ENCODE measurements at places on chromosomes 13 and 19. TPM values are rescaled to one million over a fixed set of nuclear protein-coding genes. Genes with fewer than 3 reads are reported as not detected.
A peak's percentile ranks its signal among the peaks of the same experiment; 100 is the strongest.

DNA sequence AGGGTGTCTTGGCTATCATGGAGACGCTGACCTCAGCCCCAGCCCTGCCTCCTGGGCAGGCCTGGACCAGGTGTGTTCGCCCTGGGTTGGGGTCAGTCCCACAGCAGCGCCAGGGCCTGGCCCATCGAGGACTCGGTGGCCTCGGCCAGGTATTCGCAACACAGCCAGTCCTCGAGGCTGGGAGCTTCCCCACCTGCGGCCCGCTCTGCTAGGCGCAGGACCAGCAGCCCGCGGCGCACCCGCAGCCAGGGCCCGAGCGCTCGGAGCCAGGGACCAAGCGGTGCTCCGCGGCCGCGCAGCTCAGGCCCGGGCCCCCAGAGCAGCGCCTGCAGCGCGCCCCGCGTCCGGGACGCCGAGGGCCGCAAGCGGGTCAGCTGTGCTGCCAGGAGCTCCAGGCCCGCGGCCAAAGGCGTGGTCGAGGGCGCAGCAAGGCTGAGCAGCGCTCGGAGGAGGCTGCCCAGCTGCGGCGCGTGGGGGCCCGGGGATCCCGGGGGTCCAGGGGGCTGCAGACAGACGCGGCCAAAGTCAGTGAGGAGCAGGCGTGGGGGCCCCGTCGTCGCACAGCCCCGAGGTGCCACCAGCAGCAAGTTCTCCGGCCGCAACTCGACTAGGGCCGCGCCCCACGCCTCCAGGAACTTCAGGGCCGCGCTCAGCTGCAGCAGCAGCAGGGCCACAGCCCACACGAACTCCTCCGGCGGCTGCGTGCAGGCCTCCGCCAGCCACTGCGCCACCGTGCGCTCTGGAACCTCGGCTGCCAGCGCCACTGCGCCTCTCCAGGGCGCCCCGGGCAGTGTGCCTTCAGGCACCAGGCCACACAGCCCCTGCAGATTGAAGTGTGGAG lies 6.2 kb downstream of the PEAK3 start:
- peak; percentile 62 for DNase-seq

The VAV1 gene
- total RNA-seq: 0.36 TPM

DNA sequence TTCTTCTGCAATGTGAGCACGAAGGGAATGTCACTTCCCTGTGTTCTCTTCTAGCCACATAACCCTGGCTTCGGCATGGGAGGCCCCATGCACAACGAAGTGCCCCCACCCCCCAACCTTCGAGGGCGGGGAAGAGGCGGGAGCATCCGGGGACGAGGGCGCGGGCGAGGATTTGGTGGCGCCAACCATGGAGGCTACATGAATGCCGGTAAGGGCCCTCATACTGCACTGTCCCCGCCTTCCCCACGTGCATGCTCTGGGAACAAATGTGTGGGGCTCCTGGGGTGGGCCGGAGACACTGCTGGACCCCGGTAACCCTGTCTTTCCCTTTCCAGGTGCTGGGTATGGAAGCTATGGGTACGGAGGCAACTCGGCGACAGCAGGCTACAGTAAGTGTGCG lies 17.7 kb upstream of the QTRT1 start:
- DNase-seq: peak; percentile 21

DNA sequence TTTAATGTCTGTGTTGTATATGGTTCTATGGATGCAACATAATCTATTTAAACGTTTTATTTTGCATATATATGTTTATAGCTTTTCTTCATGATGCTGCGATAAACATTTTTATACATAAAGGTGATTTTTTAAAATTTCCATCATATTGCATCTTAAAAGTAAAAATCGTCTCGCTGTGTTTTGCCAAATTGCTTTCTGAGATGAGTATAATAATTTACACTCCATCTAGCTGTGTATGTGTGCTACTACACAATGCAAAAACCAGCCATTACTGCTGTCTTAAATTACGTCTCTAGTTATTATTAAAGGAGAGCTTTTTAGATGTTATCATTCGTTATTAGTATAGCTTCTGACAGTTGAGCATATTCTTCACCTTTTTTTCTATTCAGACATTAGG lies 37.2 kb downstream of the METTL21C start:
- DNase-seq: no peak

- no peak for DNase-seq
Measured at GRCh38 chr13:77323858-77324257, 3.0 kb downstream of the MYCBP2 start.

- peak; percentile 69 for DNase-seq
Measured at GRCh38 chr19:7395360-7396066, 46.8 kb downstream of the ARHGEF18 start.

The OXGR1 gene
- not detected for total RNA-seq

DNA sequence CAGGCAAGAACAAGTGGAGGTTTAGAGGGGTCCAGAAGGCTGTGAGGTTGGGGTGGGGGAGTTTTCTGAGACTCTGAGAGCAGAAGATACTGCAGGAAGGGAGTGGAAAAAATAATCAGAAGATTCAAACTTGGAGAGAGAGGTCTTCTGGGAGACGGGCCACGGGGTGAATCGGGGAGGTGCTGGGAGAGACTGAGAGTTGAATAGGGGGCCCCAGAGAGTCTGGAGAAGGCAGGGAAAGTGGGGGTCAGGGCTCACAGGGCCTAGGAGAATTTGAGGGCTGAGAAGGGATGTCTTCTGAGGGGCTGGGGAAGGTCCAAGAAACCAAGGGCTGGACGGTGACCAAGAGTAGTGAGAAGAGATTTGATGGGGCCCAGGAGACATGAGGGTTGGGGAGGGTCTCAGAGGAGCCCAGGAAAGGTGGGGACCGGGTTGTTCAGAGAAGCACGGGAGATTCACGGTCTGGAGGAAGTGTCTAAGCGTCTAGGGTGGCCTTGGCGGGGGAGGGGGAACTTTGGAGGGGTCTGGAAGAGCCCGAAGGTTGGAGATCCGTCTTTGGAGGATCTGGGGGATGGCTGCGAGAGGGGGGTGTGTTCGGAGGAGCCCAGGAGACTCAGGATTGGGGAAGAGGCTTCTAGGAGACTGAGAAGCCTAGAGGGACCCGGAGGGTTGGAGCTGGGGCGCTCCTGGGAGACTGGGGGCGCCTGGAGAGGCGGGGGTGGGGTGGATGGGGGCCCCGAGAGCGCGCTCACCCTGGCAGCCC lies 1.5 kb downstream of the KCNC3 start:
- peak; percentile 80 for DNase-seq

DNA sequence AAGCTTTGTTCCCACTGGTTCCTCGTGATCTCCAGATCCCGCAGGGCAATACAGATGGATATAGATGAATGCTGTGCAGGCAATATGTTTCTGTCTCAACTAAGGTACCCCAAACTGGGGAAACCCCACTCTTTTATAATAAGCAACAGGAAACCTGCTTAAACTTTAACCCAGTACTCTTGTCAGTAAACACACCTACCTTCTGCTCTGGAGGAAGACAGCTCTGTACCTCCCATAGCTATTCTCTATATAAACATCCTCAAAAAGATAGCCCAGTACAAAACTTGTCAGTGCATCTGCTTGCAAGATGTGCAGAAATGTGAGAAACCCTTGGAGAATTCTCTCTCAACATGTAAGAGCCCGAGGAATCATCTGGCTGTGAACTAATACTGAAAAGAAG lies 583.6 kb downstream of the OLFM4 start:
- DNase-seq: no peak

GRCh38 chr19:33497131-33497777 lies 24.3 kb downstream of the PEPD start:
- peak; percentile 58 for DNase-seq

The ODAD3 gene
- total RNA-seq: under 0.01 TPM

The DLEU7 gene
- total RNA-seq: not detected

- DNase-seq: no peak
Measured at GRCh38 chr19:45098521-45099466, 5.8 kb downstream of the PPP1R37 start.

GRCh38 chr13:30450066-30450465 lies 15.7 kb downstream of the HMGB1 start:
- no peak for DNase-seq

The PTBP1 gene
- total RNA-seq: 124 TPM

The UGGT2 gene
- 78.2 TPM for total RNA-seq

The TRIP10 gene
- 32.4 TPM for total RNA-seq

DNA sequence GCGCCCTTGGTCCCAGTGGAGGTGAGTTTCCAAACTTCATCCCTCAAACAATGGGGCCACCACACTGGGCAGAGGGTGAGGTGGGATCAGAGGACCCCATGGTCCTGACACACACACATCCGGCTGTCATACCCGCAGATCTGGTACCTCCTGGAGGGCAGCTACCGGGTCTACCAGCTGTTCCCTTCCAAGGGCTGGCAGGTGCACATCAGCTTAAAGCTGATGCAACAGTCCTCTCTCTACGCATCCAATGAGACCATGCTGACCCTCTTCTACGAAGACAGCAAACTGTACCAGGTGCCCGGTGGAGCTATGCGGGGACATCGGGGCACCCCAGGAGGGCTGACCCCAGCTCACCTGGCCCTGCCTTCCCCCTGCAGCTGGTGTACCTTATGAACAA lies 14.0 kb upstream of the PSMD8 start:
- DNase-seq: no peak

DNA sequence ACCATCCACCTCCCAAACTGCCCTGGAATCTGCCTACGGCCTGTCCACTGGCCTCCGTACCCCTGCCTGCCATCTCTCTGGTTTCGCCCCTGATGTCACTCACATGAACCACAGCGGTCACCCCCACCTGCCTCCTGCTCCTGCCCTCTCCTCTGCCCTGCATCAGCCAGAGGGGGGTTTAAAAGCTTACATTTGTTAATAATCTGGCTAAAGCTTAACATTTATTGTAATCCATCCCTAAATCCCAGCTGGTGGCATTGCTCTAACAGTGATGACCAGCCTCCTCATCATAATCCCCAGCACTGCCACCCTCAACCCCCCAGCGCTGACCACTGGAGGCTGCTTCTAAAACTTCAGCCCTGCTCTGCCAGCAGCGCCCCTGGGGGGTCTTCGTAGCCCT lies 38.9 kb downstream of the DNM2 start:
- DNase-seq: peak; percentile 63

The ZNF534 gene
- total RNA-seq: not detected

DNA sequence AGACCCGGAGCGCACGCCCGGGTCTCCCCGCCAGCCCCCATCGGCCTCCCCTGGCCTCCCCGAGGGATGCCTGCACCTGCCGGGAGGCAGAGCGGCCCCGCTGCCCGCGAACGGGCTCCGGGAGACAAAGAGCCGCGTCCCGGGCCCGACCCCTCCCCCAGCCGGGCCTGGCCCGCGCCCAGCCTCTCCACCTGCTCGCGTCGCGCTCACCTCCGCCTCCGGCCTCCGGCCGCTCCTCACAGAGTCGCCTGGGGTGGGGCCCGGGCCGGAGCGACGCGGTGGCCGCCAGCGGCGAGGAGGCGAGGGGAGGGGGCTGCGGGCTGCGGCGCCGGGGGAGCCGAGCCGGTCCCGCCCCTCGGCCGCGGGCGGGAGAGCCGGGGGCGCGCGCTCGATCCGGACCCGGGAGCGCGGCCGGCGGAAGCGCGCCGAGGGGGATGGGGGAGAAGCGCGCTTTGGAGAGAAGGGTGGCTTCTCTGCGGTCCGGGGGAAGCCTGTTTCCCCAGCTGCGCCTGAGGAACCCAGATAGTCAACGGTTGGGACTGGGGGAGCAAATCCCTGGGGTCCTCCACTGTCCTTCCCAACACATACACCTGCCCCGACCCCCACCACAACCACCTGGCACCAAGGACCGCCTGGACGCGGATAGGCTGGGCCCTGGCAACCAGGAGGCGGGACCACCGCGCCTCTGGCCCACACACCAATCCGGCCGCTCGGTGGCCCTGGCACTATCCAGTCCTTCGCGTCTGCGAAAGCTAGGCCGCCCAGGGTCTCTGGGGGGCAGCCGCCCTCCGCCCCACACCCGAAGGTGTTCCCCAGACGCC lies at the start of gene PRR36:
Gene PRR36, minus strand, starts transcription at position 315 of the 821 bp plus-strand sequence. CDS start 701 bp downstream, outside the sequence.
- DNase-seq: peak; percentile 81

DNA sequence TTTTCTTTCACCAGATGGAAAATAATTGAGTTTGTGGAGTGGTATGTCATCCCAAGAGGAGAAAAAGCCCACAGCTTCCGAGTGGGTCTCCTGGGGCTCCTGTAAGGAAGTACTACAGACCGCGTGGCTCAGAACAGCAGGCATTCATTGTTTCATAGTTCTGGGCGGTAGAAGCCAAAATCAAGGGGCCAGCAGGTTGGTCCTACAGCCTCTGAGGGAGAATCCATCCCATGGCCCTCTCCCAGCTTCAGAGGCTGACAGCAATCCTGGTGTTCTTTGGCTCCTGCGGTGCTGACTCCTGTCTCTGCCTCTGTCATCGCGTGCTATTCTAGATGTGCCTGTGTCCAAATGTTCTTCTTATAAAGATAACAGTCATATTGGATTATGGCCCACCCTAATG lies 362.6 kb downstream of the FGF14 start:
- DNase-seq: no peak

DNA sequence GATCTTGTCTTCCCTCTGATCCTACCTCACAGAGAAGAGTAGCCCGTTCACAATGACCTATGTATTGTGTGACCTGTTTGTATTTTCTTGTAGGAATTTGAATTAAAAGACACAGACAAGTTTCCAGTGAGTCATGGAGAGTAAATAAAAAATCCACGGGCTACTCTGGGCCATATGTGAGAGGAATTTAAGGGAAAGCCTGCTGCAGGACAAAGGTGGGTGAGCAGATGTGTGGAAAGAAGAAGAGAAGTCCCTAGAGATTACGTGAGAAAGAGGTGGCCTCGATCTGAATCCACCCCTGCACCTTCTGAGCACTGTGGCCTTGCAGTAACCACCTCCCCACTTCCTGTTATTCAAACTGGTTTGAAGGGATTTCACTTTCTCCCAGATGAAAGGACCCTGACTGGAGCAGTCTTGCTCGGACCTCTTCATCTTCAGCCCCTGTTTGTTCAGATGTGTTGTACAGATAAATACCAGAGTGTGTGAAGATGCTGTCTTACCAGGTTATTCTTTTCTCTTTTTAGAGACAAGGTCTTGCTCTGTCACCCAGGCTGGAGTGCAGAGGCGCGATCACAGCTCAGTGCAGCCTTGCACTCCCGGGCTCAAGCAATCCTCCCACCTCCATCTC lies 205.4 kb downstream of the PDS5B start:
- no peak for DNase-seq

The SLC15A1 gene
- total RNA-seq: not detected

The KIR2DL1 gene
- not detected for total RNA-seq

DNA sequence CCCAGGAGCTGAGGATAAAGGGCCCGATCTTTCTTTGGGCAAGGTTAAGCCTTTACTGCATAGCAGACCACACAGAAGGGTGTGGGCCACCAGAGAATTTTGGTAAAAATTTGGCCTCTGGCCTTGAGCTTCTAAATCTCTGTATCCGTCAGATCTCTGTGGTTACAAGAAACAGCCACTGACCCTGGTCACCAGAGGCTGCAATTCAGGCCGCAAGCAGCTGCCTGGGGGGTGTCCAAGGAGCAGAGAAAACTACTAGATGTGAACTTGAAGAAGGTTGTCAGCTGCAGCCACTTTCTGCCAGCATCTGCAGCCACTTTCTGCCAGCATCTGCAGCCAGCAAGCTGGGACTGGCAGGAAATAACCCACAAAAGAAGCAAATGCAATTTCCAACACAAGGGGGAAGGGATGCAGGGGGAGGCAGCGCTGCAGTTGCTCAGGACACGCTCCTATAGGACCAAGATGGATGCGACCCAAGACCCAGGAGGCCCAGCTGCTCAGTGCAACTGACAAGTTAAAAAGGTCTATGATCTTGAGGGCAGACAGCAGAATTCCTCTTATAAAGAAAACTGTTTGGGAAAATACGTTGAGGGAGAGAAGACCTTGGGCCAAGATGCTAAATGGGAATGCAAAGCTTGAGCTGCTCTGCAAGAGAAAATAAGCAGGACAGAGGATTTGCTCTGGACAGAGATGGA lies 8.4 kb upstream of the CEACAM19 start:
- DNase-seq: peak; percentile 57

The MTMR6 gene
- total RNA-seq: 25.3 TPM
